ENCODE measurements at places on chromosomes 16 and 17. TPM values are rescaled to one million over a fixed set of nuclear protein-coding genes. Genes with fewer than 3 reads are reported as not detected.

DNA sequence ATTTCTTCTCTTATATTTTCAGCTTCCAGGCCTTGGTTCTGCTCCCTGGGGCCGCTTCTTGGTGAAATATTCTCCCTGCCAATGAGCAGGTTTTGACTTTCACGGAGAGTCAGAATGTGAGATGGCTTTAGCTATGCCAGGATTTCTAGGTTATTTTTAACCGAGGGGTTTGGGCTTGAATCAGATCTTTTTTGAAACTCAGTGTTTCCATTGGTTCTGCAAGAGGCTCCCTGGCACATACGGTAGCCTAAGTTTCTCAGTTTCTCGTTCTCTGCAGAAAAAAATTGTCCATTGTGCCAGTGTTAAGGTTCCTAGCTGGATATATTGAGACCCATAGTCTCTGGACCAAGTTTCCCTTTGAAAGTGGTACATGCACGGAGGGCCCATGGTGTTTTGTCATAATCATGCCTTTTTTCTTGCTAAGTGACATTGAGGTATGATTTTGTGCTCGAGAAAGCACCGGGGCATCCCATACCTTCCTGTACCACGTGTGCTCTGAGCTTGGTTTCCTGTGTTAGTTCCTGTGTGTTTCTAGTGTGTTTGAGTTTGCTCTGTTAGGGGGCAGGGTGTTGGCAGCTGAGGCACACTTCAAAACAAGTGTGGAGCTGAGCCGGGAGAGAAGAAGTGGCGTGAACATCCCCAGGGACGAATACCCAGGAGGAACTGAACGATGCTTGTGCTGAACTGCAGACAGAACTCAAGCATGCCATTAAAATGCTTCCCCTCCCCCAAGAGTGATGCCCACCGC lies 127.2 kb downstream of the HS3ST3B1 start:
- peak; percentile 83 for DNase-seq

DNA sequence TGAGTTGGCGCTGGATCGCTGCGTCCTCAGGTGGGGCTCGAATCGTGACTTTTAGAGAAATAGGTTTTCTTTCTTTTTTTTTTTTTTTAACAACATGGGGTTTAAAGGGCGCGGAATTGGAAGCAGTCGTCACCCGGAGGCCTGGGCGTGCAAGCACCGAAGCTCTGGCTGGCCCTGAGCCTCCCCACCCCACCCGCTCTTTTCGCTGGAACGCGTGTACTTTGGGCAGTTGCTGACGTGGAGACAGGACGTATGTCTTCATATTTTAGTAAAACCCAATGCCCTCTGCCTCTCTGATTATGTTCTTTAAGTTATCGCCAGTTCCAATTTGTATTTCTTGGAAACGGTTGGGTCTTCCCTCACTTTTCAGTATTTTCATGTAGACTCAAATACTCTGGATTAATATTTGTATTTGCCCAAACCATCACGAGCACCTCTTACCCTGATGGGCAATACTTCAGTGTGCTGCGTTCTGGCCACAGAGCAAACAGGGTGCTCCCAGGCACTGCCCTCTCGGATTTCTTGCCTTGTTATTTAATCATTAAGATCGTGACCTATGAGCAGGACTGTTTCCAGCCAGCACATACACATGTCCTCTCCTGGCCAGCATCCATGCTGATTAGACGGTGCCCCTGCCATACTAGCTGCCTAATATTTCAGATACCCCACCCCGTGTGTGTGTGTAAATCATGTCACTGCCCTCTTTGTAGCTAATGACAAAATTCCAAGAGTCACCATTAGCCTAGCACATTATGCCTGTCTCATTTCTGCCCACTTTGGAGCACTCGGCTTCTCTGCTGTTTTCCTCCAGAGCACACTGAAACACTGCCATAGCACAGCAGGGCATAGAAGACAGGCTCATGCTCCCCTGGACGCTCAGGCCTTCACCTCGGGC lies 805 bp upstream of the C16orf95 start:
- no peak for DNase-seq

CA7 gene
- total RNA-seq: not detected

TAT gene
- not detected for total RNA-seq

GRCh38 chr16:2033057-2033908 lies 6.6 kb downstream of the NHERF2 start:
- DNase-seq: no peak

C17orf67 gene
- total RNA-seq: 2.9 TPM

DNA sequence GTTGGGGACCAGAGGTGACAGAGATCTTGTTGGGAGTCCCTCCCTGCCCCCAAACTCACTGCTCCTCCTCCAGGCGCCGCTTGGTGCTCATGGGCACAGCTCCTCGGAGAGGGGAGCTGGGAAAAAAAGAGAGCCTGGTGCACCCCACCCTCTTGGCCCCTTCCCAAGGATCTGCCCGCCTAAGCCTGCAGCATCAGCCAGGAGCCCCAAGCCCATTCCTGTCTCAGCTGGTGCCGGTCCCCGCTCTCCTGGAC lies 400 bp downstream of the HCFC1R1 start:
- peak; percentile 58 for DNase-seq

- no peak for DNase-seq
Observed at GRCh38 chr16:17606460-17606859, 135.7 kb upstream of the XYLT1 start.

DNA sequence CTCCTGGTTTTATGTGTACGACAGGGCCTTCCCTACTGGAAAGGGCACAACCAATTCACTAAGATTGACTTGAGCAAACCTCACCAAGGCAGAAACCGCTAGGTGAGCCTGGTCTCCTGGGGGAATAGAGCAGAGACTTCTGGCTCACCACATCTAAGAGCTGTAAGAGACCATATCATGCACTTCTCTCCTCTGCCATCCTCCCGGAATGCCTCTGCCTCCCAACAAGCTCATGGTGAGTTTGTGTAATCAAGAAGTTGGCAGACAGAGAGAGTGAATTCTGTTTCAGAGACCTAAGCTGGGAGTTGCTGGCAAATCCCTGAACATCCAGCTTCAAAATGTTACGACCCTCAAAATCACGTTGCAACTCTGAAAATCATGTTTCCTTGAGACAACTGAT lies 154.8 kb downstream of the SLC39A11 start:
- DNase-seq: no peak

DNA sequence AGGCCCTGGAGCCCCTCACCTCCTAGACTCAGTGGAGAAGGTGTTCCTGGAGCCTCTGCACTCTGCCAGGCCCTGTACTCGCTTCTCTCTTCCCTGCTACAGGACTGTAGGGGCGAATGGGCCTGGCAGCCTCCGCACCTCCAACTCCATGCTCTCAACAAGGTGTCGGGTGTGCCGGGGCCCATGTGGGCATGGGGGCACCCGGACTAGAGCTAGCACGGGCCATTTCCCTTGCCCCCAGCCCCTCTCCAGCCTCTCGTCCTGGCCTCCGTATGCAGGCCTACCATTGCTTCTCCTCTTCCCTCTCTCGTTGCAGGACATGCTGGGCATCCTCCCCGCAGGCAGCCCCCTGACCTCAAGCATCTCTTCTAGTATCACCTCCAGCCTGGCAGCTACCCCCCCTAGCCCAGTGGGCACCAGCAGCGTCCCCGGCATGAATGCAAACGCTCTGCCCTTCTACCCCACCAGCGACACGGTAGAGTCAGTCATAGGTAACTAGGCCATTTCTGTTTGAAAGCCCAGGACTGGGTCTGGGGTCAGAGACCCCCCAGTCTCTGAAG lies 25.8 kb downstream of the UNC13D start:
- no peak for DNase-seq

DNA sequence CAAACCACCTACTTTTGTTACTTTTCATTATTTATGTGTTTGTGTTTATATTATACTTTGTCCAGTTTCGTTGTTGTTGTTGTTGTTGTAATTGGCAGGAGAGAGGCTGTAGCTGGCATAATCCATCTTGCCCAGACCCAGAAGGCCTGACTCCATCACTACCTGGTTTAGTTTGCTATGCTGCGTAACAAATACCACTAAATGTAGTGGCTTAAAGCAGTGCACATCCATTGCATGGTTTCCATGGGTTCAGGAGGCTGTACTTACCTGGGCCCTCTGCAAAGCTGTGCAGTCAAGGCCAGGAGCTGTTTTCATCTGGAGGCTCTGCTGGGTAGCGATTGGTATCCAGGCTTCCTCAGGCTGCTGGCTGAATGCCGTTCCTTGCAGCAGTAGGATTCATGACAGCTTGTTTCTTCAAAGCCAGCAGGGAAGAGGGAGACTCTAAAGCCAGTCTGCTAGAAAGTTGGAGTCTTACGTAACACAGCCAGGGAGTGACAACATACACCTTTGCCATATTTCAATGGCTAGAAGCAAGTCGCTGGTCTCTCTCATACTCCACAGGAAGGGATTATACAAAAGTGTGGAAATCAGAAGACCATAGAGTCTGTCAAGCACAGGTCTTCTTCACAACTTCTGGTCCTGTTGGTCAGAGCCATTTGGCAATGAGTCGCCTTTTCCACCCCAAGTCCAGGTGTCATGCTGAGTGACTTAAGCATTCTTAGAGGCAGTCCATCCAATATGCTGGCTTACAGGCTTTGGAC lies 41.1 kb downstream of the TNRC6C start:
- no peak for DNase-seq
